ENCODE measurements at places on chromosomes 1 and 21.

DNA sequence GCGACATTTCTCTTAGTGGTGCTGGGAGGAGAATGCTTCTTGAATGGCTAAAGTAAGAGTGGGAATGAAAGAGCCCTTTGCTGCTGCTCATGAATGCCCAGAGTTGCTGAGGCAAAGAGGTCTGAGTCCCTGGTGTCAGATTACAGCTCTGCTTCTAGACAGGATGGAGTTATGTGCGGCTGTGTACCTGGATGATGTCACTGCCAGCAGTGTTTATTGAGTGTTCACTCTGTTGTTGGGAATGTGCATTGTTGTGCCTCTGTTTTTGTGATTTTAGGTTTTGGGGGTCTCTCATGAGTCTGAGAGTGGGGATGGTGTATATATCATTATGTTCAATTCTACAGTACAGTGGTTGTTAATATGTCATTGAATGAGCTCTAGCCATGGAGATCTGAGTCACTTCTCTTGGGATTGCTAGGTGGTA is 2.7 kb downstream of the CDC14A start:
- DNase-seq: peak; percentile 63

DNA sequence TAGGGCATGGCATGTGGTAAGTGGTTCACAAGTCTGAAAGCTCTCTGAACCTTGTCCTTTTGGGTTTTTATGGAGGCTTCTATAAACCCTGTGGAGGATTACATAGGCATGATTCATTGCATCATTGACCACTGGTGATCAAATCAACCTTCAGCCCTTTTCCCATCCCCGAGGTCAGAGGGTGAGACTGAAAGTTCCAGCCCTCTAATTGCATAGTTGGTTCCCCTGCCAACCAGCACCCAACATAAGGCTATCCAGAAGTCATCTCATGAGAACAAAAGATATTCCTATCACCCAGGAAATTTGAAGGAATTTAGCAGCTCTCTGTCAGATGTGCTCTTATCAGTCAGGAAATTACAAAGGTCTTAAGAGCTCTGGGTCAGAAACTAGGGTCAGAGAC is 89.5 kb upstream of the ARTN start:
- no peak for DNase-seq

DNA sequence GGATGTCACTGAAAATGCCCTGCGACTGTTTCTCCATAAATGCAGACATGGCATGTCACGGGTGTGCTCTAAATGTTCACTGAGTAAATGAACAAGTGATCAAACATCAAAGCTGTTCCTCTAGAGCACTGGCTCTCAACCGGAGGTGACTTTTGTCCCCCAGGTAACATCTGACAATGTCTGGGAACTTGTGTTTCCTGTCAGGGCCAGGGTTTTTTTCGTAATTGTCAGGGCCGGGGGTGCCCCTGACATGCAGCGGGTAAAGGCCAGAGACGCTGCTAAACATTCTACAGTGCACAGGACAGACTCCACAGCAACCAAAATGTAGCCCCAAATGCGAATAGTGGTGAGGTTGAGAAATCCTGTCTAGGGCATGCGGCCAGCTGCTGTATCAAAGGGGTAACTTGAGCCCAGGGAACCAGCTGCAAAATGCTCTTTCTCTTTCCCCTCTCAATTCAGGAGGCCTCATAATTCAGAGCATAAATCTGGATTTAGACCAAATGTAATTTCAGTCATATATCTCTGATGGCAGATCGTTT is 2.0 kb downstream of the ALDH4A1 start:
- DNase-seq: no peak

- no peak for DNase-seq
Measured at GRCh38 chr1:229434641-229435051, 752 bp upstream of the ACTA1 start.

DNA sequence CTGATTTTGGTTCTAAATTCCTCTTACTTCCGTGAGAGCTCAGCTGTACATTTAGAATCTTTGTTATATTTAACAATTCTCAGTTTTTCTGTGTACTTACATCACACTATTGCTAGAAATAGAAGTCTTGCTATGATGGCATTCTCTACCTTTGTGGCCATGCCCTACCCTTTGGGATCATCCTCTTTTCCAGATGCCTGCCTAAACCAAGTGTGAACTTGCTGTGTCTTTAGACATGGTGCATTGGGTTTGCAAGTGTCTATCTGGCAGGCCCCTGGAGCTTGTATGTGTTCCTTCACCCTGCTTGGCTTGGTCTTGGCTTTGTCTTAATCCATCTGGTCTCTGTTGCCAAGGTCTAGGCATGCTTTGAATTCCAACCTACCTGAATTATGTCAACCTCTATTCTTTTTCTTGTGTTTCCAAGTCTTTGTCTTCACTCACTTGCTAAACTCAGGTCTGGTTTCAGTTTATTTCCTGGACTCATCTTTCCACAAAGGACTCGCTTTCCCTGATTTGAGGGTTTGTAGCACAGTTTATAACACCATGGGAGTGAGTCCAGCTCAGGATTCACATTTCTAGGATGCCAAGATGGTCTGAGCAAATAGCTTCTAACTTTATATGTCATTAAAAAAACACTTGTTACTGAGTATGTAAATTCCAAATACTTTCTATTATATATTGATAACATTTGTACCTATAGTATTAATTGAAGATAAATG is 20.6 kb upstream of the APOBEC4 start:
- no peak for DNase-seq

DNA sequence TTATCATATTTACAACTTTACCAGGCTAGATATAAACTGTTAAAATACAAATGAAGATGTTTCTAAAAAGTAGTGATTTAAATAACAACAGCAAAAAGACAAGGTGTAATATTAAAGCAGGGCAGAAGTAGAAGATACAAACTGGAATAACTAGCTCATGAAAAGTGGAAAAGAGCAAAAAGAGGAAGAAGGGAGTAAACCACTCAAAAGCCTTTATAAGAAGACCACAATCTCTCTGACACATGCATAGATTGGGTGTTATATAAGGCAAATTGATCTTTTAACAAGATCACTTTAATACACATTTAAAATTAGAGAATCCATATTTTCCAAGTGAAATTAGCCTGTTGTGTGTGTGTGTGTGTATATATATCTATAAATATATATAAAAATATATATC is 5.0 kb downstream of the DENND1B start:
- DNase-seq: no peak

DNA sequence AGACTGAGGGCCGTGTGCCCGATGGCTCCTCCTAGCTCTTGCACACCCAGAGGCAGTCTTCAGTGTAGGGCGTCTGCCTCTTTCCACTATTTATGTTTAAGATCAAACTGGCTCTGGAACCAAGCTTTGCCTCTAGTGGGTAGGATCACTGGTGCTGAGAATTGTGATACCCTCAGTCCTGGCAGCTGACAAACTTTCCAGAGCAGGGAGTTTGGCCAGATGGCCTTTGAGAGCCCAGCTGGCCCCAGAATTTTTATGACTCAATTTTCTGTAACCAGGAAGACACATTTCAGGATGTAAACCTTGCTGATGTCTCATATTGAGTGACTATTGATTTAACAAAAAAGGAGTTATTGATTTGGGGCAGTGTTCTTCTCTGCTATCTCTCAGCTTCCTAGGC is 6.7 kb downstream of the COQ8A start:
- DNase-seq: no peak

GRCh38 chr1:70685300-70686286 is 274.5 kb downstream of the CTH start:
- no peak for DNase-seq

- no peak for DNase-seq
Measured at GRCh38 chr21:42575111-42575510, 61.5 kb downstream of the SLC37A1 start.

Measured in kidney epithelial cell (primary cell).